ENCODE measurements at places on chromosomes 5 and 9. TPM values are rescaled to one million over a fixed set of nuclear protein-coding genes. Genes with fewer than 3 reads are reported as not detected.

DNA sequence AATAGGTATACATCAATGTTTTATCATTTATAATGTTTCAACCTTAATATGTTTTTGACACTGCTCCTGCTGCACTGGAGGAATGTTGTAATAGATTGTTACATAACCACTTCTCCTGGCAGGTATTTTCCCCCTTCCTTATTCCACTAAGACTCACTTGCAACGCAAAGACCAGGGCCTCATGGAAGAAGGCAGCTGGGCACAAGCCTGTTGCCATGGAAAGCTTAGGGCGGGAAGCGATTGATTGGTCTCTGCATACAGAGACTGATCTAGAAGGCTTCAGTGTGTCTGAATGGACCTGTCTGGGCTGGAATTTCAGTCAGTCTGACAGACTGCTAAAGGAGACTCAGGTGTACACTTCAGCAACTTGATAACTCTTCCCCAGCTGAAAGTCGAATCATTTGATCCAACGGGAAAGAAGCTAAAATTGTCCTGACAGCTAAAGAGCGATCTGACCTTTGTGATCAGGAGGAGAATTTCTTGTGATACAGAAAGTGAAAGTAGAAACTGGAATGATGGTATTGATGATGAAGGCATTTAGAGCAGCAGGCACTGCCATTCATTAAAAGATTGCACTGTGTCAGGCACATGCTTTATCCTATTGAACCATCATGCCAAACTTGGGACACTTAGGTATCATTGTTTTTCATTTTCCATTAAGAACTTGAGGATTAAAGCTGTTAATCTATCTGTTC is 65.1 kb downstream of the GRIA1 start:
- no peak overlapping the region for H3K27ac ChIP-seq
- no peak for DNase-seq
- H3K36me3 ChIP-seq, result no peaks in the 10 kb centered on the region
- no peaks in the 10 kb centered on the region for H3K27me3 ChIP-seq
- no peak overlapping the region for H3K4me3 ChIP-seq
- peaks cover 9% of the 10 kb centered on the region for H3K4me1 ChIP-seq

DNA sequence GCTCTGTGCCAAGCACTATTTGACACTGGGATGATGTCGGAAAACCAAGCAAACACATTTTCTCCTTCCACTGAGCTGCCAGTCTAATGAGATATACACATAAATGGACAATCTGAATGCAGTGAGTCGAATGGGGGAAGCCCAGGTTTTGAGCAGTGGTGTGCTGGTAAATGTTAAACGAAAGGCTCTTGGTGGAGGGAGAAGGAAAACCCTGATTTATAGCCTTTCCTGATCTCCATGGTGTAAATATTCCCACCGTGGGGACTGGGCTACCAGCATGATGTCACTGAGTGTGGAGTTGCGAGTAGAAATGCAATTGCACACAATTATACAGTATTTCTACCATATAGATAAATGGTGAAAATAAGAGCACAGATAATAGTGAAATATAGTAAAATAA is 5.0 kb upstream of the GSN start:
- no peak overlapping the region for H3K4me3 ChIP-seq
- no peaks in the 10 kb centered on the region for H3K27me3 ChIP-seq
- H3K4me1 ChIP-seq, result peaks cover 39% of the 10 kb centered on the region
- H3K36me3 ChIP-seq, result no peaks in the 10 kb centered on the region
- DNase-seq, result no peak
- H3K27ac ChIP-seq, result no peak overlapping the region

GRCh38 chr5:180330810-180331646 is 22.1 kb downstream of the GFPT2 start:
- no peaks in the 10 kb centered on the region for H3K36me3 ChIP-seq
- H3K27ac ChIP-seq, result no peak overlapping the region
- H3K4me3 ChIP-seq, result no peak overlapping the region
- peaks cover 24% of the 10 kb centered on the region for H3K27me3 ChIP-seq
- DNase-seq, result no peak

DNA sequence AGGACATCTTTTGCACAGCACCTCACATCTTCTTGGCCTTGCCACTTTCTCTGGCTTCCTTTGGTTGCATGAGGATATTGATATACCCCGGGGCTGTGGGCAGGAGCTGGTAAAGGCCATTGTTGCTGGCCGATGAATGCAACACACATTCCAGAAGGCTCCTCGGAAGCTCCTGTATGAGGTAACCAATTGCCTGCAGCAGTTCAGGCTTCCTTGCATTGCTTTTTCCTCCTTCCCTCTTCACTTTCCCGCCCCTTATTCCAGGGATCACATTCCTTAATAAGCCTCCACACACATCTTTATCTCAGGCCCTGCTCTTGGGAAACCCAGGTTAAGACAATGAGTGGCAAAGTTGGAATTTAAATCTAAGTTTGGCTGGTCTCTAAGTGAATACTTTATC is 505.4 kb upstream of the CLINT1 start:
- H3K36me3 ChIP-seq, result no peaks in the 10 kb centered on the region
- no peak overlapping the region for H3K4me3 ChIP-seq

GRCh38 chr5:93573354-93574351 is 7.4 kb downstream of the NR2F1-AS1 start:
- DNase-seq, result no peak
- H3K27me3 ChIP-seq, result peaks cover 100% of the 10 kb centered on the region
- peak overlapping the region; percentile 21 for H3K27ac ChIP-seq

DNA sequence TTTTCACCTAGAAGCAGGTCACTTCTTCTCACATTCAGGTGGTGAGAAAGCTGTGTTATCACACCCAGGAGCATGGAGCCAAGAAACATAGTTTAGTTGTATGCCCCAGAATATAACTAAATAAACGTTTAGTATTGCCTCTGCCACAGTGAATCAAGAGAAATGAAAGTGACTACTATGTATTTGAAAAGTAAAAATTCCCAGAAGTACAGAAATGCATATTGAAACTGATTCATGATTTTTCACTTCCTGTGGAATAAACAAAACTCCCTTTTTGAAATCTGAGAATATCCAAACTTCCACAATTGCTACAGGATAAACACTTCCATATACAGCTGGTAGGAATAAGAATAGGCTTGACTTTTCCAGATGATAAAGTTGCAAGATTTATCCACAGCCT is 15.3 kb upstream of the NINJ1 start:
- H3K4me1 ChIP-seq, result peaks cover 15% of the 10 kb centered on the region
- no peak for DNase-seq
- no peak overlapping the region for H3K4me3 ChIP-seq
- H3K36me3 ChIP-seq, result no peaks in the 10 kb centered on the region

DNA sequence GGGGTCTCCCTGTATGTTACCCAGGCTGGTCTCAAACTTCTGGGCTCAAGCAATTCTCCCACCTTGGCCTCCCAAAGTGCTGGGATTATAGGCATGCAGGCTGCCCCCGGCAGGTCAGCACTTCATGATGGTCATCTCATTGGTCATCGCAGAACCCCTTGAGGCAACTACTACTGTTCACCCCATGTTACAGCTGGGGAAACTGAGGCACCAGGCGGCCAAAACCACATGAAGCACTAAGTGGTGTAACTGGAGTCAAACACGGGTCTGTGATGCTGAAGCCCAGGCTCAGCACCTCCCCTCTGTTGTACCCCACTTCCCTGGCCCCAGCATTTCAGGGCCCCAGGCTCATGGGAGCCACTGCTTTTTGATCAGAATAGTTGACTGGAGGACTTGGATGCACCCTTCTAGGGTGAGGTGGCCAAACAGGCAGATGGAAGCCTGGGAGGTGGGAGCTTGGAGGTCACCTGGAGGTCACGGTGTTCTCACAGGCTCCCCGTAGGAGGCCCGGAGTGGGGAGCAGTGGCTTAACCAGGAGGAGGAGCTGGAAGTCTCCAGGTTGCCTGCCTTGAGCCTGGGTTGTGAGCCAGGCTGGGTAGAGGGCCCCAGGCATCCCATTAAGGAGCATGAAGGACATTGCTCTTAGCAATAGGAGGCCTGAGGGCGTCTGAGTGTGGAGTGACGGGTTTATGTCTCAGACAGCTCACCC is 57.3 kb upstream of the RPL26L1 start:
- no peaks in the 10 kb centered on the region for H3K27me3 ChIP-seq
- peak overlapping the region; percentile 83 for H3K27ac ChIP-seq
- H3K4me3 ChIP-seq, result no peak overlapping the region
- no peak for DNase-seq
- peaks cover 45% of the 10 kb centered on the region for H3K4me1 ChIP-seq
- peaks cover 48% of the 10 kb centered on the region for H3K36me3 ChIP-seq

DNA sequence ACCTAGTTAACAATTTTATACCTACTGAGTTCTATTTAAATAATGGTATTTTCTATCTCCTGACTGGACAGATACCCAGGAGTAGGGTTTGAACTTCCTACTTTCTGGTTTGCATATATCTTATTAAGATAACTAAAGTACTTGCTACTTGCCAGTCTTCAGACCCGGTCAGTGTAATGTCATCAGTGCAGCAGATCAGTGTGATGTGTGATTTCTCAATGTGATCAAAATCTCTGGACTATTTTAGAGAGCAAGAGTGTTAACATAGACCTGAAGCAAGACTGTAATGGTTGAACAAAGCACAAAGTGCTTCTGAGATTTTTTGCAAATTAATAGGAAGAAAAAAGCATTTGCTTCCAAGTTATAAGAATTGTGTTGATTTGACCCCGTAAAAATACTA is 6.8 kb downstream of the TMEM38B start:
- no peak overlapping the region for H3K27ac ChIP-seq
- H3K36me3 ChIP-seq, result no peaks in the 10 kb centered on the region
- no peaks in the 10 kb centered on the region for H3K4me1 ChIP-seq
- H3K27me3 ChIP-seq, result no peaks in the 10 kb centered on the region

GRCh38 chr5:68243681-68244080 is 28.1 kb downstream of the PIK3R1 start:
- peak overlapping the region; percentile 20 for H3K27ac ChIP-seq
- no peaks in the 10 kb centered on the region for H3K27me3 ChIP-seq
- H3K36me3 ChIP-seq, result no peaks in the 10 kb centered on the region
- H3K4me3 ChIP-seq, result no peak overlapping the region

The CCL27 gene
- total RNA-seq, result not detected

The UGT3A2 gene
- not detected for total RNA-seq

The PLAC8L1 gene
- not detected for total RNA-seq
